ENCODE measurements at places on chromosomes 1 and 21.
A peak's percentile ranks its signal among the peaks of the same experiment; 100 is the strongest.

GRCh38 chr1:71357708-71358107 lies 276.9 kb upstream of the ZRANB2 start:
- DNase-seq: no peak

- peak; percentile 61 for DNase-seq
Measured at GRCh38 chr1:108512239-108513043, 47.5 kb upstream of the EEIG2 start.

DNA sequence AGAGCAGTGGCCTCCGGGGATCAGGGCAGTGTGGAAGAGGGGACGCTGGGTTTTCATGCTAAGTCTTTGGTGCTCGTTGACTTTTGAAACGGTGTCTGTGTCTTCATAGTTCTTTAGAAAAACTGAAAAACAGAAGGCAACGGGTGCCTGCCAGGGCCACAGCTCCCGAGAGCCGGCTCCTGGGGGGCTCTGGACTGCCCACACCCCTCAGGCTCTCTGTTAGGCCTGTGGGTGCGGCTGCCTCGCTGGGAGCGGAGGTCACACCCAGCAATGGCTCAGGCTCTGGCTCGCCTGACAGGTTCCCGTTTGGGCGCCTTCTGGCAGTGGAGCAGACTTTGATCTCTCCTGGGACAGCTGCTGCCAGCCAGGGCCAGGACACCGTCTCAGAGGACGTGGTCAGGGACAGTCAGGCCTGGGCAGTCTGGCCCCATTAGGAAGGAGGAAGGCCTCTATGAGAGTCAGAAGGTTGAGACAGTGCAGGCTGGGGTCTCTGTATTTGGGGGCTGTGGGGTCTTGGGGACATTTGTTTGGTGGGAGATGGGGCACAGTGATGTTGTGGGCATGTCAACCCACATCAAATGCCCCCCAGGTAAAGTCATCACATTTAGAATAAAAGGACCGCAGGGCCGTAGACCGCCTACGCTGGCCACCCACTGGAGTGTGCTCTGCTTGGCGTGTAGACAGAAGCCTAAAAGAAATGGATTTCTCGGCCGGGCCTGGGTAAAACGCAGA lies 5.6 kb downstream of the ARHGEF16 start:
- DNase-seq: no peak

GRCh38 chr1:225468270-225469020 lies 40.6 kb upstream of the LBR start:
- peak; percentile 16 for DNase-seq

DNA sequence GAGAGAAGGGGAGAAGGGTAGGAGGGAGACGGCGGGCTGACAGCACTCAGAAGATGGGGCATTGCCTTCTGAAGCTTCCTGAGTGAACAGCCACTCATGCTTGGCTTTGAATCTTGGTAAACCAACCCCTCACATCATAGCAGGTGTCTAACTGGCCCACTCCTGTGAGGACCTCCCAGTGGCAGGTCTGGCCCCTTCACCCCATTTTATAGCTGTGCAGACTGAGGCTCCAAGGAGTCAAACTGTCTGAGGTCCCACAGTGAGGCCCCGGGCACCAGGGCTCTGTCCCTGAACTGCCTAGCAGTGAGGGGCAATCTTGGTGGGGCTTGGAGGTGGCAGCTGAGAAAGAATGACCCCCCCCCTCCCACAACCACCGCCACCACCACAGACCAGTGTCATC lies 41.0 kb downstream of the SDC3 start:
- DNase-seq: no peak

GRCh38 chr21:33207449-33208149 lies 22.1 kb upstream of the IFNAR2 start:
- DNase-seq: no peak

GRCh38 chr1:198934901-198935305 lies 296.1 kb downstream of the PTPRC start:
- DNase-seq: peak; percentile 80

GRCh38 chr1:51753969-51754368 lies 124.6 kb downstream of the NRDC start:
- DNase-seq: no peak

DNA sequence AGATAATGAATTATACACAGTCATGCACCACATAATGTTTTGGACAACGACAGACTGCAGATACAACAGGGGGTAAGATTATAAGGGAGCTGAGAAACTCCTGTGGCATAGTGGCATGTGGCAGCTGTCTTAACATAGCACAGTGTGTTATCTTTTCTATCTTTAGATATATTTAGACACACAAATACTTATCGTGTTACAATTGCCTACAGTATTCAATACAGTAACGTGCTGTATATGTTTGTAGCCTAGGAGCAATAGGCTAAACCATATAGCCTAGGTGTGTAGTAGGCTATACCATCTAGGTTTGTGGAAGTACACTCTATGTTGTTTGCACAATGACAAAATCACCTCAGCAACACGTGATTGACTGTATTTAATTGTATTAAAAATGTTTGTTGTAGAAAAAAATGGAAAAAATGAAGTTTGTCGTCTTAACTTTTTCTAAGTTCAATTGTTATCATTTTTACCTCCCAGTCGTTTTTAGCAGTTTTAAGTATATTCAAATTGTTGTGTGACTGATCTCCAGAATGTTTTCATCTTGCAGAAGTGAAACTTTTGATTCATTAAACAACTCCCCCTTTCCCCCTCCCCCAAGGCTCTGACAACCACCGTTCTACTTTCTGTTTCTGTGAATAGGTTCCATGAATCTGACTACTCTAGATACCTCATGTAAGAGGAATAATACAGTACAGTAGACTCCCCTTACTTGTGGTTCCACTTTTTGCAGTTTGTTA lies 351.0 kb upstream of the B3GALT2 start:
- peak; percentile 75 for DNase-seq

DNA sequence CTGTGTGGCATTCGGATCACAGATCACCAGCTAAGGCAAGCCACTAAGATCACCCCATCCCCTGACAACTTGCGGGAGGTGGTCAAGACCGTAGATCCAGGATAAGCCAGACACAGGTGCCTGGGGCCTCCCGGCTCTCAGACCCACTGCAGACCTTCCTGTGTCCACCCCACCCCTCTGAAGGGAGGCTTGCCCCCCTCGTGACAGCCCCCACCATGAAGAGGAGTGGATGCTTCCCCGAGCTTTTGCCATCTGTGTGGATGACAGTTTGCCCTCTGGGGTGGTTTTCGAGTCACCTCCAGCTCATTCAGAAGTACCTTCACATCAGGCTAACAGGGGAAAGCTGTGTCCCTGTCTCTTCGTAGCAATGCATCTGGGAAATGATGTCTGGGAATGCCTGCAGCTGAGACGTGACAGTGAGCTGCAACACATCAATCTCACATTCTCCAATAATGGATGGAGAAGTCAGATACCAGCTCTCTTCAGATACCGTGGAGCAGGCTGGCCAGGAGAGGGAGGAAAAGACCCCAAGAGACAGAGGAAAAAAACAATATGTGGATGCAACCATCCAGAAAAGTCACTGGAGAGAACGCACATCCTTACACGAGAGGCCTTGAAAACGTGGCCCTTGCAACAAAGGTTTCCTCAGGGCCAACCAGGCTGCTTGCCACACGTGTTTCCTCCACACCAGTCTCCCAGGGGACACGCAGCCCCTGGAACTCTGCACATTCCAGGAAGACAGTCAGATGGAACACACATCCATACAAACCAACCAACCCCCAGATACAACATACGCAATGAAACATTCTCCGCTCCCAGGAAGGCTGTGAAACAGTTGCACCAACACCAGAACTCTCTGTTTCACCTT lies 20.4 kb upstream of the FHAD1 start:
- no peak for DNase-seq

- DNase-seq: no peak
Measured at GRCh38 chr1:150555971-150556865, 7.0 kb downstream of the ADAMTSL4 start.

DNA sequence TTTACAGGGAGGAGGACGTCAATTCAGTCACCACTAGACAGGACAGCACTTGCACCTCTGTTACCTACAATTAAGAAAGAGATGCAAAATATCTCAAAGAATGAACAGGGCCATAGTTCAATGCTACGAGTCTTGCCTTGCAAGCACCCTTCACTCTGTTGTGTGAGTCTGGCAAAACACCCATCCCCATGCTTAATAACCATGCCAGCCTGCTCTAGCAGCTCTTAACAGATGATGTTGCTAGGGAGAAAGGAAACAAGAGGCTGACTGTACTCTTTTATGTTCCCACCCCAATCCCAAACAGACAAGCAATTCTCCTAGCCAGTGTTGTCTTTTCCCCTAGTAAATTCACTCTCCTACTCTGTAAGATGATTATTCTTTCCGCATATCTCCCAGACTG lies 5.3 kb downstream of the CBR1 start:
- no peak for DNase-seq

GRCh38 chr1:240936911-240937668 lies 325.1 kb upstream of the GREM2 start:
- no peak for DNase-seq

DNA sequence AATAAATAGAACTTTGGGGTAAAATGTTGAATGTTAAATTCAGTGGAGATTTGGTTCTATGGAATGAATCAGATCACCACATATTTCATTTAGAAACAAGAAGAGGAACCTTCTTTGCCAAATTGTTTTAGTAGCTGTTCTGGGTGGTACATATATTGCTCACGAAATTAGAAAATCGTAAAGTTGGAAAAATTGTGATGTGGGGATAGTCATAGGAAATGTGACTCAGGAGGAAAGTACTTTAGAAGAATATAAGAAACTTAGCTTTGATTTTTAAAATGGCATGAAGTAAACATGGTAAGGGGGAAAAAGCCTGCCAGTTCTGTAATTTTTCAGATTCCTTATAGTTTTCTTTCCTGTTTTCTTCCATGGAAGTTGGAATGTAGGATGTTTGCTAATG lies 27.4 kb downstream of the RRP15 start:
- no peak for DNase-seq

GRCh38 chr1:155893389-155894142 lies 17.6 kb downstream of the RIT1 start:
- peak; percentile 38 for DNase-seq

DNA sequence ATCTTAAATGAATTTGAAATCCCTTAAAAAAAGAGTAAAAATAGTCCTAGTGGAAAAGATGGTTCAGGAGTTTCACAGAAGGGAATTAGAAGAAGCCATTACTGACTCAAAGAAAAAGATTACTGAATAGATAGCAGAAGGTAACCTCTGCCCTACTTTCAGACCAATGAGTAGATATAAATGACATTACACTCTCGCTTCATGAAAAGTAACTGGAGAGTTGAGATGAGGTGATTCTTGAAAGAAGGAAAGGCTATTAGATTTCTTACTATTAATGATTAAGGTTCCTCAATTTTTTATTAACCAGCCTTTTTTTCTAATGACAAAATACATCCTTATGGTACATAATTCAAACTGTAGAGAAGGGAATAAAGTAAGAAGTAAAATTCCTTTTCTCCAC lies 28.3 kb downstream of the CCN1 start:
- DNase-seq: no peak

- no peak for DNase-seq
Measured at GRCh38 chr1:38028105-38028591, 15.6 kb downstream of the UTP11 start.

DNA sequence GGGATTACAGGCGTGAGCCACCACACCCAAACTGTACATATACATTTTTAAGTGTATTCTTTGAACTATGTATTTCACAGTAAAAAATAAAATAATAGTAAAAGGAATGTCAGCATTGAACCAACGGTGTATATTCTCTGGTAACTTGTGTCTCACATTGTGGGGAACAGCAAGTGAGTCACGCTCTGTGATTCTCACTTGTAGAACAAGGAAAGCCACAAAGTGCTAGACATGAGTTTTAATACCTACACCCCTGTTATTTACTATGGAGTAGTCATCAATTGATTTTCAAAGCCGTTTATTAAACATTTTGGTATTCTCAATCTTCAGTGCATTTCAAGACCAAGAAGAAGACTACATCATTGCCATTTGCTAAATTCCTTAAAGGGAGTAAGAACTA lies 197.2 kb downstream of the GPATCH2 start:
- DNase-seq: no peak

- no peak for DNase-seq
Measured at GRCh38 chr1:225737866-225738265, 39.8 kb upstream of the SRP9 start.

- DNase-seq: no peak
Measured at GRCh38 chr21:46661642-46662366, 26.3 kb downstream of the PRMT2 start.
